ENCODE measurements at places on chromosomes 5 and 9.

DNA sequence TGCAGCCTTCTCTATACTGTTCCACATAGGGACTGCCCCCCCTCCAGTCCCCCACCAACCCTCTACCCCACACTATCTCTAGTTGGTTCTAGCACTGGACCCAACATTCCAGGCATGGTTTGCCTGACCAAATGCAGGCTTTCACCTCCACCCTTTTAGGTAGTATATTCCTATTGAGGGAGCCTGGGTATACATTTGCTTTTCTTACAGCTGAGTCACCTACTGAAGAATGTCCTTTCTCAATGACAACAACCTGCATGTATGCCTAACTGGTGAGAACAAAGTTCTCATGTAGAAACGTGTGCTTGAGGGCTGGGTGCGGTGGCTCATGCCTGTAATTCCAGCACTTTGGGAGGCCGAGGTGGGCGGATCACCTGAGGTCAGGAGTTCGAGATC is 8.2 kb downstream of the TNIP1 start:
- DNase-seq: peak; percentile 79

DNA sequence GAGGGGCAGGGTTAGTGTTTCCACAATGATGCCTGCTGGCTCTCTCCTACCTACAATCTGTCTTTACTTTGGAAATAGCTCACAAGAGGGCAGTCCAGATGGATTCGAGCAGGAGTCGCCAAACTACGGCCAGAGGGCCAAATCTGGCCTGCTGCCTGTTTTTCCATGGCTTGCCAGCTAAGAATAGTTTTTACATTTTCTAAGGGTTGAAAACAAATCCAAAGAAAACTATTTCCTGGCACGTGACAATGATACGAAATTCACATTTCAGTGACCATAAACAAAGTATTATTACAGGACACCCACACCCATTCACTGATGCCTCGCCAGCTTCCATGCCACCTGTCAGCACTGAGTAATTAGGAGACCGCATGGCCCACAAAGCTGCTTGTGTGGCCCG is 162.9 kb upstream of the WWC1 start:
- no peak for DNase-seq

DNA sequence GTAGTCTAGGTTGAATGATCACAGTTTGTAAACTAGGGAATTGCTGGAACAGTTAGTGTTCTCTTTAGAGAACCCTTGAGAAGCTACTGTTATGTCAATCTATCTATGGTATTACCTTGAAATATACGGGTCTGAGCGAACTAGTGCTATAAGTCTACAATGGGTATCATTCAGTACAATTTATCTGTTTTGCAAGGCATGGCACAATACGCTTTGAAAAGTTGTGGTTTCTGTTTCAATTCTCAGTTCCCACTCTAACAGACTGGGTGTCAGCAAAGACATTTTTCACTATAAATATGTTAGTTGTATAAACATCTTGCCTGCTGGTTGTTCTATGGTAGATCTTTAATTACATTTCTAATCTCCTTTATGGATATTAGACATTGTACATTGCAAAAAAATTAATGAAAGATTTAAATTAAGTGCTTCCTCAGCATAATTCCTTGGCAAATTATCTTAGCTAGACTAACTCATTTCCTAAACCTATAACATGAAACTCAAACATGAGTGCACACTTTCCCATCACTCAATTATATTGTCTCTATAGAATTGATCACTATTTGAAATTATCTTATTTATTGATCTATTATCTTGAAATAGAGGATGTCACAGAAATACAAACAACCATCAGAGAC is 24.9 kb upstream of the SLCO6A1 start:
- no peak for DNase-seq

DNA sequence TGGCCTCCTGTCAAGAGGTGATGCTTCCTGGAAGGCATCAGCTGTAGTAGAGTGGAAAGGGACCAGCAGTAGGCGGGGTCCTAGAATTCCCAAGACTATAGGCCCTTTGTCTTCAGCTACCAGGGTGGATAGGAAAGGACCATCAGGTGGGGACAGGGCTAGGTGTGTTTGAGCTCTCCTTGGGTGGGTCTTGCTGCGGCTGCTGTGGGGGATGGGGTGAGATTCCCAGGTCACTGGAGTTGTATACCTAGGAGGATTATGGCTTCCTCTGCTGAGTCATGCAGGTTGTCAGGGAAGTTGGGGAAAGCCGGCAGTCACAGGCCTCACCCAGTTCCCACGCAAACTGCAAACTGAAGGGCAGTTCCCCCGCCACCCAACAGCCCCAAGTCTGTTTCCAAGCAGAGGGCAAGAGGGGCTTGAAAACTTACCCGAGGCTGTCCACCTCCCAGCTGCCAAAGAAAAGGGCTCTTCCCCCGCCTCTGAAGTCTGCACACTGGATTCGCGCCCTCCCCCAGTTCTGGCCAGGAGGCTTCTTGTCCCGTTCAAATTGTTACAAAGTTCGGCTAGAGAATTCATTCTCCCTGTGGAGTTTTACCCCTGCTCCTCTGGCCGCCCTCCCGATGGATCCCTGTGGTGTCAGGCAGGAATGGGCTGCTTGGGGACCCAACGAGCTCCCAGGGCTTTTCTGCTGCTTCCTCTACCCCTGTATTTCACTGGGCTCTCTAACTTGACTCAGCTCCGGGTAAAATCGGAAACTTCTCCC is 23.0 kb upstream of the ECM2 start:
- no peak for DNase-seq

- DNase-seq: no peak
Measured at GRCh38 chr9:4226331-4227250, 73.3 kb downstream of the GLIS3 start.

DNA sequence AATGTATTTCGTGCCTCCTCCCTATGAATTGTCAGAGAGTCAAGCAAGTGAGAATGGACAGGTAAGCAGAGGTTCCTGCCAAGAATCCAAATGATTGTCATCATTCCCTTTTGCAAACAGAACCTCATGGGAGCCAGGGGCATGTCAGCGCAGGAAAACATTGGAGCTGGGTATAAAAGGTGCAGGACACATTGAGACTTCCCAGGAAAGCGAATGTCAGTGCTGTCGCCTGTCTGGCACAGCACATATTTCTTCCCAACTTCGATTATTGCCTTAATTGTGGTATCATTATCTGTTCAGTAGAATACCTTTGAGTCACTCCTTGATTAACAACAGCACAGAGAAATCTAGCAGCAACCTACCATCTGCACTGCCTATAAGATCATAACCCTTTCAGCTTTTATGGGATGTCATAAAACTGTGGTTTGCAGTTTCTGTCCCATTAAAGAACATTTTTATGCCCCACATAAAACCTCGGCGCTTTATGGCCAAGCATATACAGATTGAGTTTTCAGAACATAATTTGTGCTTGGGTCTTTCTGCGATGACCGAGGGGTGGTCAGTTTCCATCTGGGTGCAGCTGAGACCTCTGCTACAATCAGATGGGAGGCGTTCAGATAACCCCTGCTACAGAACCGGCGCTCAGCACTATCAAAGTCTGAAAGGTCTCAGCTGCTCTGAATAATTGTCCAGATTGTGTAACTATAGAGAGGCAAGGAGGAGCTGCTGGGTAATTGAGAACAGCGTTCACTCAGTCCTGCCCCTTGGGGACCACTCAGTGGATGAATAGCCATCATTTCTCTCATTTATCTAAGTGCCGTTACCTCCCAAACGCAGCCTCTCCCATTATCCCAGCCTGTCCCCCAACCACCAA is 30.9 kb upstream of the WWC1 start:
- DNase-seq: no peak

GRCh38 chr9:82271106-82271561 is 282.6 kb downstream of the SPATA31D1 start:
- peak; percentile 90 for DNase-seq

GRCh38 chr5:170306381-170306831 is 8.8 kb upstream of the LCP2 start:
- DNase-seq: peak; percentile 91

- DNase-seq: peak; percentile 76
Measured at GRCh38 chr9:105054491-105054890, 126.5 kb upstream of the ABCA1 start.

GRCh38 chr5:41815663-41816229 is 54.5 kb downstream of the OXCT1 start:
- DNase-seq: no peak

- peak; percentile 69 for DNase-seq
Measured at GRCh38 chr5:13478831-13479465, 465.5 kb downstream of the DNAH5 start.

- DNase-seq: peak; percentile 84
Measured at GRCh38 chr5:176658007-176658599, 10.8 kb downstream of the TSPAN17 start.

DNA sequence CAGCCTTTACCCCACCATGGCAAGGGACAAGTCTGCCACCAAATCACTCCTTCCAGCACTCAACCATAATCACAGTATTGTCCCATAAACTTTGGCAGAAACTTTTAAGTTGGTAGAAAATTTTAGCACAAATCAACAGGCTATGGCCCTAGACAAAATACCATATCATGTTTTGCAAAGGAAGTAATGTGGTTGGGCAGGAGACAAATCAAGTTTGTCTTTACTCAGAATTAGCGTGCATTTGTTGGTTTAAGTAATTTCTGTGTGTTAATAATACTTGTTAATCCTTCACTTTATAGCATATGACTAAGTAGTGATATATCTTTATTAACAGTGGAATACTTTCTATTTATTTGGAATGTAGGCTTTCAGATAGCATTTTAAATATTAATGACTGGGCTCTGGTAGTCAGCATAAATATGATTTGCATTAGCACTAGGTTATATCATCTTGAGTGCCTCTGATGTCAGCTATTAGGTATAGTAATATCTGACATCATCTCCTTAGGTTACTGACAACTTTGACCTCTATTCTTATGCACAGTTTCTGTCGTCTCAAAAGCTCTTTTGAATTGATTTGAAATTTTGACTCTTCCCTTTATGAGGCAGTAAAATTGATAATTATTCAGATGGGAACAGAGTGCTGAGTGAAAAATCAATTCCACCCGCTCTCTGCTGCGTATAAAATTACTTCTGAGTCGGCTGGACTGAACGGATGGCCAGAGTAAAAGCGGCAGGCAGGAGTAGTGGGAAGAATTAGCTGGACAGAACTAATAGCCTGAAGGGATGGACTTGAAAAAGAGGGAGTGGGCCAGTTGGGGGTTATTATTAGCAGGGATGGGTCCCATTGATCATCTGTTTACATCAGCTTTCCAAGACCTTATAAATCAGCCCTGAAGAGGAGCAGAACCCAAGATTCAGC is 40.1 kb upstream of the TLX3 start:
- no peak for DNase-seq

GRCh38 chr5:155342956-155343355 is 329.4 kb downstream of the KIF4B start:
- no peak for DNase-seq

DNA sequence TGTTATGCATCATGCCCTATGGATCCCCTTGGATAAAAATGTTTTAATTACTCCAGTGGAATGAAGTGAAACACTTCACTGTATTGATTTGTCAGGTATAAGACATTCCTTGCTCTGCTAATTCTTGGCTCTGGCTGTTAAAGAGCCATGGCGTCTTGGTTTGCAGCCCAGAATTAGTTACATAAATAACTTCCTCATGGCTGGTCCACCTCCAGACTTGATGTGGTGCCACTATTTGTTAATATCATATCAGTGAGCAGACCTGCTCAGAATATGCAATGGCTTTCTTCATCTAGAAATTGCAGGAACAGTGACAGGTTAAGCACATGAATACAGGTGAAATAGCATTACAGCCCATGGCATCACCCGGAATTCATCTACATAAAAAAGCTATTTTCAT is 446.9 kb upstream of the GRIN3A start:
- no peak for DNase-seq
